ENCODE measurements at places on chromosomes 4 and X.

GRCh38 chr4:161291222-161291621 is 872.6 kb downstream of the FSTL5 start:
- DNase-seq: no peak

- DNase-seq: no peak
Observed at GRCh38 chr4:80076681-80077080, 3.7 kb upstream of the ANTXR2 start.

DNA sequence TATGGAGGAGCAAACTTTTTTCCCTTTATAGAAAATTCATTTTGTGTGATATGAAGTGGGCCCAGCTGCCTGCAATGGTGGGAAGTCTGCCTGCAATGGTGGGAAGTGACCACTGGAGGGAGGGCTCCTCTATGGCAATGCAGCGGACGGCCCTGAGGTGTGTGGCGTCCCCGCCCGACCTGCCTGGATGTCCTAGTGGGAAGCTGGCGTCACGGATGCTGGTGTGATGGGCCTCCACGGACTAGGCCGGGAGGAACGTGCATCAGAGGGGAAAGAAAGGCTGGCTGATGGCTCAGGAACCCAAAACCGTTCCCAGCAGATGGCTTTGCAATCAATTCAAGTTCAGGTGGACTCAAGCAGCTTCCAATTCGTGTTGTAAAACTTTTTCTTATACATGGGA is 177.9 kb downstream of the AFAP1 start:
- peak; percentile 93 for DNase-seq

DNA sequence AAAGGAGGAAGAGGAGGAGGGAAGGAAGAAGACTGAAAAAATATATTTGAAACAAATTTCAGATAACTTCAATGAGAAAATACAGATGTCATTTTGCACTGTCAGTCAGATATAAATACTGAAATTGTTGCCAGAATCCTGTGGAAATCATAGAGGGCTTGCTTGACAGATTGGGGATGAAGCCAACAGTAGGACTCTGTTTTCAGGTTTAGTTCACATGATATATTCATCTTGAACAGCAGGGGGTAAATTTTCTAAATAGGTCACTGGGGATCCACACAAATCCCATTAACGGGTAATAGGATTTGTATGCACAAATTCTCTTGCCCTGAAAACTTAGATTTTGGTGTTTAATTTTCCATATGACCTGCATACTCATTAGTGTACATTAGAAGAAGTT is 103.3 kb upstream of the PCDH18 start:
- DNase-seq: no peak

- no peak for DNase-seq
Observed at GRCh38 chr4:113584407-113585150, 177.0 kb downstream of the CAMK2D start.

GRCh38 chrX:100648458-100649417 is 4.7 kb downstream of the SRPX2 start:
- DNase-seq: no peak

DNA sequence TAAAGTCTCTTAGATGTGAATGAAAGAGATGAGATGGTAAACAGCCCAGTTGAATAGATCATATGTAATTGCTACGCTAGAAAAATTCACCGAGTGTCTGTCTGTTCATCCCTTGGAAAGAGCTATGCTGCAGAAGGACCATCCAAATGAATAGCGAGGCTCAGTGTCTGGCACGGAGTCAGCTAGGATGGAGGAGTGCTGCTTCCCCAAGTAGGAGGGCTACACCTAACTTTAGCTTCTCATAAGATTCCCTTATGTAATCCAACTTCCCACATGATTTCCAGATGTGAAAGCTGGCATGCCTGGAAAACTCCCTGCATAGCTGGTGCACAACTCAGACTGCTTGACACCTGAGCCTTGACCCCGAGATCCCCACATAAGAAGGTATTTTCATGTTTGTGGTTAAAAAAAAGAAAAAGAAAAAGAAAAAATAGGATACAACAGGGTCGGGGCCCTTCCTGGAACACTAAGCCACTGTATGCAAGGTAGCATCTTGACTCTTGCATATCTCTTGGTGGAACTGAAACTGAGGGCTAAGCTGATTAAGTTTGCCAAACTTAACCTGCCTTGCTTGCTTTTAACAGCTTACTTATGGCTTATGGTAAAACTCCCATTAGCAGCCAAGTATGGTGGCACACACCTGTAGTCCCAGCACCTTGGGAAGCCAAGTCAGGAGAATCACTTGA is 82.3 kb downstream of the FREM3 start:
- no peak for DNase-seq

DNA sequence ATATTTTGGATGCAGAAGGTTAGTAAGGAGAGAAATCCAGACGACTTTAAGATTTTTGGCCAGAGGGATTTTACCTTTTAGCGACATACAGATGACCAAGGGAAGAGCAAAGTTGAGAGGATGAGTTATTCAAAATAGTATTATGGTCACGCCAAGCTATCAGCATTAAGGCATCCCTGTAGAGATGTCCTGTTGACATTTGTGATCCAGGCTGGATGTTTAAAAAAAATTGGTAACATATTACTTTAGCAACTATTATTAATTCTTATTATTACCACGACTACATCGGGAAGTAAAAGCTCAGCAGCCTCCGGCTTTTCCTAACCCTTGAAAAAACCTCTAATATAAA is 562 bp upstream of the OSTC start:
- no peak for DNase-seq

DNA sequence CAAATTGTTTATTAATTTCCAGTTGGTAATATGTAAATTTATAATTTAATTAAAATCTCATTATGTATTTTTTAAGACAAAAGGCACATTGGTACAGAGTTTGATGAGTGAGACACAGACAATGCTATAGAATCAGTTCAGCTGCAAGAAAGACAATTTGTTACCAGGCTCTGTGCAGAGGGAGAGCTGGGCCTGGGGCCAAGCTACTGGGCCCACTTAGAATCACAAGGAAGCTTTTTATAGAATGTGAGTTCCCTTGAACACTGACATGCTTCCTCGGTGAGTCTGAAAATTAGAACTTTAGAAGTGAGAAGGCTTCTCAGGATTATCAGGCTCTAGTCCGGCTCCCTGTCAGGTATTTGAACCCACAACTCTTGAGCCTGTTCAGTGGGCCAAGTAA is 129.0 kb downstream of the AFF2 start:
- DNase-seq: no peak

DNA sequence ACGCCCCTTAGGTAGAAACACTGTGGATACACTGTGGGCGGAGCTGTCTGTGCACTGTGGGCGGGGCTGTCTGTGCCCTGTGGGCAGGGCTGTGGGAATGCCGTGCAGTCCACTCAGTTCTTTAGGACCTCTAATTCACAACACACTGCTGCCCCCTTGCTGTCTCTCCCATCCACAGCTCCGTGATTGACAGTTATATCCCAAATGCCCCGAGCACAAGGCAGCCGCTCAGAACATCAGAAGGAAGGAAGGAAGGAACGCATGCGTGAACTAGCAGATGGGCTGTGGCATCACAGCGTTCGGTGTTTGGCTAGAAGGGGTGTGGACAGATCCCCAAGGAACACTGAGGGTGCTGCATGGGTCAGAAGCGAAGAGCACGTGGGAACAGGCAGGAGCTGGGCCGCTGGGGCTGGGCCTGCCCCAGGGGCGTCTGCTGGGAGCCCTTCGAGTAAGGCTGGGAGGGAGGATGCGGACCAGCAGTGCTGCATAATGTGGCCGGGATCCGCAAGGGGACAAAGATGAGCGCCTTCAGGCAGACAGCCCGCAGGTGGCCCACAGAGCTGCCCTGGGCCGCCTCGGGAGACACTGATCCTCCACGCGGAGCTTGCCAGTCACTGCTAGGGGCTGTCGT is 29.8 kb downstream of the ACOX3 start:
- DNase-seq: no peak

DNA sequence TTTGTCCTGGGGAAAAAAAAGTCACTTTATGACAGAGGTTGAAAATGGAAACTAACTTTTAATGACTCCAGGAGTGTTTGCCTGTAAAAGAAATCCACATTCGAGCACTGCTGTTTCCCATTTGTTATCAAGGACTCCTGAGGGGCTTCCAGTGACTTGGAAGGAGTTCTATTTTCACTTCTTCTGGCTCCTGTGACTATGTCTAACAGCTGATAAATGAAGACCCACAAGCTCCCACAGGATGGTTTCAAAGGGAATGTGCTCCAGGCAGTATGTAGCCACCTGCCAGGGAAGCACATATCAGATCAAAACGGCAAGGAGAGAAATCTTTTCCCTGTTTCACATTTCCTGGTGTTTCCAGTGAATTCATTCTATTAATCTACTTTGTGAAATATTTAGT is 159.8 kb upstream of the FAM241A start:
- DNase-seq: no peak
